ENCODE measurements at places on chromosomes 5 and 9.

DNA sequence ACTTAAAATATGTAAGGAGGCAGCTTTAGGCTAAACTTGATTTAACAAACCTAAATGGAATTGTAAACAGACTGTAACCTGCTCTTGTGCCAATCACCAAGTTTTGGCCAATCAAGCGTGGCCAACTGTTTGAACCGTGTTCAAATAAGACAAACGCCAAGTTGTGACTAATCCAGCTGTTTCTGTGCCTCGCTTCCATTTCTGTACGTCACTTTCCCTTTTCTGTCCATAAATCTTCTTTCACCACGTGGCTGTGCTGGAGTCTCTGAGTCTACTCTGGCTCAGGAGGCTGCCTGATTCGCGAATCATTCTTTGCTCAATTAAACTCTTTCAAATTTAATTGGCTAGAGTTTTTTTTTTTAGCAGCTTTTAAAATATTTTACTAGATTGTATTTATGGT lies 71.3 kb downstream of the LIX1 start:
- no peak for DNase-seq

DNA sequence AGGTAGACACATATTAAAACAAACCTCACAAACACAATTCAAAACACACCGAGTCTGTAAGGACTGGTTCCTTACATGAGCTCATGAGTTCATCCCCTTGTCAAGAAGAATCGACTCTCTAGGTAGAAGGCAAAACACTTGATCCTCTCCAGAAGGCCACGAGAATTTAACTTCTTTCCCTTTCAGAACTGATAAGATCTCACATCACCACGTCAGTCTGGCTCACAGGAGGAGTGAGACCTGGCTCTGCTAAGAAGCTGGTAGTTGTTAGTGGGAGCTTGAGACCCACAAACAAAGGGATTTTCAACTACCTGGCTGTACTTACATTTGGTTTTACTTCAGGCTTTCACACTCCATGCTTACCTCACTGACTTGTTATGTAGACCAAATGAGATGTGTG lies 459.2 kb downstream of the ARHGEF28 start:
- DNase-seq, result no peak

GRCh38 chr9:123796094-123796493 lies 133.8 kb downstream of the DENND1A start:
- no peak for DNase-seq

DNA sequence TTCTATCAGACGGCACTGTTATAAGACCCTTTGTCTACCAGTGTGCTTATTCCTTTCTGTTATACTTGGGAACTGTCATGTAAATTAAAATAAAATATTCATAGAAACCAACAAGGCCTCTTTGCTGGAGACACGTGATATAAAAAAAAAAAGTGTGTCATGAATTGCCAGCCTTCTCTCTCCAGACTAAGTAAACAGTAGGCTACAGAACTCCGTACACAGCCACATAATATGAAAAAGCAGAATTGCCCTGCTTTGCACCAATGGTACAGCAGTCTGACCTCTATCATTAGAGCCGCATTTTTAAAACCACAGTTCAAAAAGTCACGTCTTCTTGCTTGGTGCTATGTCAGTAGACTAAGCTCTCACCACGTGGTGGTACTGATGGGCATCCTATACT lies 231.3 kb downstream of the SEMA5A start:
- DNase-seq, result no peak

GRCh38 chr9:84122572-84122971 lies 142.0 kb downstream of the RMI1 start:
- DNase-seq, result no peak

GRCh38 chr5:56278335-56278753 lies 45.2 kb upstream of the ANKRD55 start:
- no peak for DNase-seq

GRCh38 chr9:133135146-133135745 lies 14.2 kb upstream of the RALGDS start:
- DNase-seq, result peak; percentile 52

GRCh38 chr5:94746731-94747124 lies 128.3 kb downstream of the SLF1 start:
- no peak for DNase-seq

- DNase-seq, result no peak
These were observed 30.2 kb upstream of the ANXA1 start for GRCh38 chr9:73121375-73121935.

GRCh38 chr5:171275841-171276544 lies 33.1 kb upstream of the TLX3 start:
- DNase-seq, result no peak

- no peak for DNase-seq
These were observed 110.9 kb upstream of the PRRC1 start for GRCh38 chr5:127406326-127407121.

DNA sequence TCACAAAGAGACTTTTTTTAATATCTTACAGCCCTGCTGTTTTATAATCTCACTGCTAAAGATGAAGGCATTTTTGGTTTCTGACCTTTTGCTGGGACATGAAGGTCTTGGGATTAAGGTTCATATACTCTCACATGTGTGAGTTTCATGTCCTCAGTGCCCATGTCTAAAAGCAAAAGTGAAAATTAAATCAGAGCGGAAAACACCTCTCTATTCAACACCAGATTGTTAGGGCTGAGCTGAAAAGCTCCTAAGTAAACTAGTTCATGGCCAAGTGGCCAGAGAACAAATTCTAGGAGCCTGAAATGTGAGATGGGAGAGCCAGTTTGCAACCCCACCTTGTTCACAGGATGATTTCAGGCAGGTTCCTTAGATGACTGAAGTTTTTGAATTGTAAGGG lies 110.9 kb downstream of the GRIA1 start:
- DNase-seq, result no peak

DNA sequence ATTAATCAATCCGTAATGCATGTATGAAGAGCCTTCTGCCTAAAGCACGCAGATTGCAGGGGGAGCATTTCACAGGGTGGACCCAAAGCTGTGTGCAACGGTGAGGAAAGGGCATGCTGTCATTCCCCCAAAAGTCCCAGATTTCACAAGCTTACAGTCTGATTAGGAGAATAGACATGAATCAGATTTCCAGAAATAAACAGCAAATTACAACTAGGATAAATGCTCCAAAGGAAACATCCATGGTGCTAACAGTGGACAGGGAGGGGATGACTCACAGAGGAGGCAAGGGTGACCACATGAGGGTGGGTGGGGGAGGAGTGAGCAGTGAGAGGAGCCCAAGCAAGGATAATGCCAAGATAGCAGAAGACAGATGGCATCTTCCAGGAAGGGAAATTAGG lies 258.4 kb upstream of the TAS2R1 start:
- no peak for DNase-seq

- DNase-seq, result no peak
These were observed 364.7 kb downstream of the EFNA5 start for GRCh38 chr5:107306002-107306401.

- DNase-seq, result no peak
These were observed 399.2 kb upstream of the GRAMD2B start for GRCh38 chr5:126023994-126024441.

DNA sequence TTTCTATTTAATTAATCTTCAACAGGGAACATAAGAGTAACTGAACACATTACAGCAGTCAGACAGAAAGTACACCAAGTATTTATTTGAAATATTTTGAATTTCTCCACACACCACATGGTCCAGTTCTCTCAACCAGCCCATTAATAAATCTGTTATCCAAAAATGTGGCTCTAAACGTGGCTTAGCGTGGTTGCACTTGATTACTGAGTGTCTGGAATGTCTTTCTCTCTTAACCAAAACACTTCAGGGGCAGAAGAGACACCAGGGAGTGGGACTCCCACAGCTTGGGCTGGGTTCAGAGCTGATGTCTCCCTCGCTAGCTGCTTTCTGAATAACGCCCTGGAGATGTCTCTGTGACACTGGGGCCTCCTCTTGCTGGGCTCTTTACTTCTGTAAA lies 52.6 kb upstream of the FANCC start:
- DNase-seq, result no peak

- DNase-seq, result no peak
These were observed 724 bp downstream of the MACROH2A1 start for GRCh38 chr5:135398160-135398854.

GRCh38 chr5:2015961-2016360 lies 133.2 kb upstream of the IRX4 start:
- no peak for DNase-seq

DNA sequence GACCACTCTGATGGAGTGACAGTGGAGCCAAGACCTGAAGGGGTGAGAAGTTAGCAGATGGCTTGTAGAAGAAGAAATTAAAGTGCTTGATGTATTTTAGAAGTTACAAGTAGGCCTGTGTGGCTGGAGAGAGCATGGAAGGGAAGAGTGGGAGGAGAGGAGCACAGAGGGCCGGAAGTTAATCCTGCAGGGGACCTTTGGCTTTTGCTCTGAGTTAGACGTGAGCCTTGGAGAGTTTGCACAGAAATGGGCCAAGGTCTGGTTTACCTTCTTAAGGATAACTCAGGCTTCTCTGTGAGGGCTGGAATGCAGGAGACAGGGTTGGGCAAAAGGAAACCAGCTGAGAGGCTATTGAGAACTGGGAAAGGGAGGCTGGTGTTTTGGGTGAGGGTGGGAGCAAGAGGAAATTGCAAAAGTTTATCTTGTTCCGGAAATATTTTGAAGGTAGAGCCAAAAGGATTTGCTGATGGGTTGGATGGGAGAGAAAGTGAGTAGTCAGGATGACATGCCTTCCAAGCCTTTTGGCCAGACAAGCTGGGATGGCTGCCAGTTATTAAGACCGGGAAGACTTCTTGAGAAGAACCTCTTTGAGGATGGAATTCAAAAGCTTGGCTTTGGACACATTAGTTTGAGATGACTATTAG lies 17.5 kb upstream of the F2RL1 start:
- DNase-seq, result no peak

DNA sequence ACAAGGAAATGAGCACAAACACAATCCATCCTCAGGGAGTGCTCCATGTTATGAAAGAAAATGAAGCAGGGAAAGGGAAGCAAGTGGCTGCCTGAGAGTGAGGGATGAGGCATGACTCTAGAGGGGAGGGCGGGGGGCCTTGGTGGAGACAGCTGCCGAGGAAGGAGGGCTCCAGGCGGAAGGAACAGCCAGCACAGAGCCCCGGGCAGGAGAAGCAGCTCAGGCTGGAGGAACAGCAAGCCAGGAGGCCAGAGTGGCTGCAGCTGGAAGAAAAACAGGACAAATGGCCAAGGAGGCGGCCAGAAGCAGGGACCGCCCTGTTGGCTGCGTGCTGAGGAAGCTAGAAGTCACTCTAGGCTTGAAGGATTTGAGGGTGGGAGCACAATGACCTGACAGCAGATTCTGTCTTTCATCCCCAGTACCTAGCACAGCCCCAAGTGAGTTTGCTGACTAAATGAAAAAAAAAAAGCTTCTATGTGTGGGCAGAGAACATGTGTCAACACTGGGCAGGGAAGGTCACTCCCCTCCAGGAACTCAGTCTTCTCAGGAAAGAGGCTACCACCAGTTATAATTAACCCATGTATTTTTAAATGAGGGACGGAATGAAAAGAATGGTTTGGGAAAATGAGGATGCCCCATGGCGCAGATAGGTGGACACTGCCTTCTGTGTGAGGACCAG lies 142.8 kb downstream of the DCP2 start:
- peak; percentile 14 for DNase-seq

DNA sequence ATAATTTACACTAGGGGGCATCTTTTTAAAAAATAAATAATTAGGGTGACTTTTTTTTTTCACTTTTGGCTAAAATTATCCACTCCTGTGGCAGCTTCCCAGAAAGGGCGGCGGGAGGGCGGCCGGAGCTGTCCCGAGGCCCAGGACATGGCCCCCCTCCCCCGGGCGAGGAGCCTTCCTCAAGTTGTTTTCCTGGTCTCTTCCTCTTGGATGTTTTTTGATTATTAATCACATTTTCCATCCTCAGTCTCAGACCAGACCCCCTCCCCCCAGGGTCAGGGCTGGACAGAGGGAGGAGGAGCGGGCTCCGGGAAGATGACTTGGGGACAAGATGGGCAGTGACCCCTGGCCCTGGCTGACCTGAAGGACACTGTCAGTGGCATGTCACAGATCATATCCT lies 4.7 kb upstream of the CNTFR start:
- DNase-seq, result peak; percentile 25

- DNase-seq, result no peak
These were observed 159.4 kb upstream of the PRR16 start for GRCh38 chr5:120304663-120305062.

- no peak for DNase-seq
These were observed 49.2 kb downstream of the TIMD4 start for GRCh38 chr5:156913719-156914370.

- no peak for DNase-seq
These were observed 1.4 kb downstream of the DAB2IP start for GRCh38 chr9:121652838-121653231.

DNA sequence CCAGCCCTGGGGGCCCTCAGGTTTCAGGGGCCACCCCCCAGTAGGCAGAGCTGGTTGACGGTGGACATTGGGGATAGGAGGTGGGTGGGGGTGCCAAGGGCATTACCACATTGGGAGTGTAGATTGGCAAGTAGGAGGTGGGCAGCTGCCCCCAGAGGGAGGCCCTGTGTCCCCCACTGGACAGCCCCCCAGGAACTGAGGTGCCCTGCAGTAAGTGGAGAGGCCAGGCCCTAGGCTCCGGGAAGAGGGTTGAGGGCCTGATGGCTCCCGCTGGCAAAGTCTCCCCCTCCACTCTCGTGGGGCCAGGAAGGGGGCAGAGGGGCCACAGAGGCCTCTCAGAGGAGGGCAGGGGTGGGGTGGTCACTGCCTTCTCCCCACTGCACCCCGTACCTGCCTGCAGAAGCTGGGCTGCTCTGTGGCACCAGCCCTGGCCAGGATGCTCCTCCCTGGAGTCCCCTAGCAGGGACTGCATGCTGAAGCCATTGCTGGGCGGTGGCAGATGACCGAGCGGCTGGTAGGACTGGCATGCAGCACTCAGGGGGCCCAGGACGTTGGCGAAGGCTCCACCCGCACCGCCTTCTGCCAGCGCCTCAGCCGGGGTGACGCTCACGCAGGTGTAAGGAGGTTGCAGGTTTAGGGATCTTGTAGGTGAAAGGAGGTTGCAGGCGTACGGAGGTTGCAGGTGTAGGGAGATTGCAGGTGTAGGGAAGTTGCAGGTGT lies 89.6 kb upstream of the CACNA1B start:
- DNase-seq, result no peak

DNA sequence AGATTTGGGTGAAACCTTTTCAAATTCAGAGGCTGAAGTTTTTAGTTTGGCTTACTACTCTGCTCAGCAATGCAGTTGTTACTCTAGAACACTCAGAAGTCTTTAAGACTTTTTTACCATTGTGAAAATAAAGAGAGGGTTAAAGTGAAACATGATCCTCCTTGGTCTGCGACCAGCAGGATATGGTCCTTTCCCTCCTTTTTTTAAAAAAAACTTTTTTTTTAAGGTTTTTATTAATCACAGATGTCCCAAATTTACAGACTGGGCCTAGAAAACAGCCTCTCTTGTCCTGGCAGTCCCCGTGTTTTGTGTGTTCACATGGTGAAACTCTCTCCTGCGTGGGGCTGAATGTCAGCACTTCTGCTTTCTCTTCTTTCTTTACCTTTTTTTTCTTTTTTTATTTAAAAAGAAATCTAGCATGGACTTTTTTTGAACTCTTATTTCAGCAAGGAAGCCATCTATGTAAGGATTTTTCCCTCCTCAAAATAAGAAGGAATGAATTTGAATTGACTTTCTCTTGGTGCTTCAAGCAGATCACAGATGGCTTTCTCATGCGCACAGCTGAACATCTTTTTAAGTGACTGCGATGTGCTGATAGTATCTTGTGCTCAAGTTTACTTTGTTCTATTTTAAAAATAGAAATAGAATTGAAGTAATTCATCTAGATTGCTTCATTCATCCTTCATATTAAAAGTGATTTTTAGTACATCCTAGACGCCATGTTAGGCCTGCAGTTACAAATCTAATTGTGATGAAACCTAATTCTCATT lies 128.7 kb upstream of the OTULINL start:
- DNase-seq, result no peak

Measured in nucleus accumbens (tissue), 56 donors.